ENCODE measurements at places on chromosomes 13 and 19.
A peak's percentile ranks its signal among the peaks of the same experiment; 100 is the strongest.

- DNase-seq = no peak
Observed at GRCh38 chr19:14437578-14438140, 4.6 kb downstream of the PKN1 start.

- DNase-seq = no peak
Observed at GRCh38 chr13:65943708-65944107, 1286.4 kb downstream of the PCDH9 start.

DNA sequence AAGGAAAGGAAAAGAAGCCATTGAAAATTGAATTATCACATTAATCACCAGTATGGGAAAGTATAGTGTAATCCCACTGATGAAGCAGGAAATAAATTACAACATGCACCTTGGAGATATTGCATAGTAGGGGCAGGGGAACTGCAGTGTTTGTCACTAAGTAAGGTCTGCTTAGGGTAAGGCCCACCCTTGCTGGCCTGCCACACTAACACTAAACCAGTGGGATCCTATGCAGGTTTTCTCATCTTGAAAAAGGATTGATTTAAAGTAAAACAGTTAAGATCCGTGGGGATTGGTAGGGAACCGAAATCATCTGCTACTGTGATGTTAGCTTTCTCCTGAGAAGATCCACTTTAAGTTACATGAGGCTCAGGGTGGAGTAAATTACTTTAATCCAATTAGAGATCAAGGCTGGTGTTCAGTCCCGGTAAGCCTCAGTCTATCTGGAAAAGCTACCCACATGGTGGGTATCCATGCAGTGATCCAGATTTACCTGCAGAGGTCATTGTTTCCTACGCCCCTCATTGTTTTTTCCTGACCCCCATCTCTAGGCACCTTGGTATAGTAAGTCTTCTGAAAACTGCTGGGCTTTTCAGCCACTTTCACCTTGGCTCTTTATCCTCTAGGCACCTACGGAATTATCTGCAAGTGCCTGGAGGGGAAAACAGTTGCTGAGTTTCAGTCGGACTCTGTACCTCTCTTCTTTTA is 1014.9 kb upstream of the ATXN8OS start:
- no peak for DNase-seq

- DNase-seq = no peak
Observed at GRCh38 chr13:55999709-56000108, 1141.0 kb upstream of the PRR20A start.

- no peak for DNase-seq
Observed at GRCh38 chr13:70747262-70747661, 639.0 kb upstream of the KLHL1 start.

DNA sequence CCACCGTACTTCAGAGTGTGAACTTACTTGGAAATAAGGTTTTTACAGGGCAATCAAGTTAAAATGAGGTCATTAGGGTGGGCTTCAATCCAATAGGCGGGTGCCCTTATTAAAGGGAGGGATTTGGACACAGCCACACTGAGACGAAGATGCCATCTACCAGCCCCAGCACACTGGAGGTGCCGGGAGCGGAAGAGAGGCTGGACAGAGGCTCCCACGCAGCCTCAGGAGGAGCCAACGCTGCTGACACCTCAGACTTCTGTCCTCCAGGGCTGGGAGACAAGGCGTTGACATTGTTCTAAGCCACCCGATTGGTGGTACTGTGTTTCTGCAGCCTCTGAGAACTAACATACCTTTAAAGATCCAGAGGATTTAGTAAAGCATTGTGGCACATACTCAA is 12.6 kb upstream of the RAB20 start:
- no peak for DNase-seq

DNA sequence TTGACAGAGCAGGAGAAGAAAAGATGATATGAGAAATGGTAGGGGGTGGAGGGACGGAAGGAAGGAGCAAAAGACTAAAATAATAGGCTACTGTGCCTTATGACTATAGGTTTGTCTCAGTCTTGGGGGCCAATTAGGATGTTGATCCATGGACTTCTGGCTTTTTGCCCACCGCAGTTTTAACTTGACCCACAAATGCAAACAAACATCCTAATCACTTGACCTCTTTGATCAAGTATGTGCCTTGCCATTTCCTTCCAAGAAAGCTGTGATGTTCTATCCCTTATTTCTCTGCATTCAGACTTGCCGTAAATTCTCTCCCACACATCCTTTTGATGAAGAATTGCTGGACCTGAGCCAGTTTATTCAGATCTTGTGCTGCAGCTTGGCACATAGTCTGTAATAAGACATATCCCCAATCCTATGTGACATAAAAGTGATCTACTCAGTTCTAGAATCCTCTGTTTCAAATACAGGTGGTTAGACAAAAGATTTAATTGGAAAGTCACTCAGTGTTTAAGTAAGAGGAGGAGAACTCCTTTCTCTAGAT is 62.8 kb downstream of the TPT1 start:
- no peak for DNase-seq

GRCh38 chr13:51148952-51149573 is 38.0 kb upstream of the C13orf42 start:
- peak; percentile 25 for DNase-seq

GRCh38 chr19:45863840-45864628 is at the start of gene FOXA3:
FOXA3 (plus strand) TSS chr19:45864326; CDS start chr19:45864457, 131 bp downstream.
- no peak for DNase-seq

DNA sequence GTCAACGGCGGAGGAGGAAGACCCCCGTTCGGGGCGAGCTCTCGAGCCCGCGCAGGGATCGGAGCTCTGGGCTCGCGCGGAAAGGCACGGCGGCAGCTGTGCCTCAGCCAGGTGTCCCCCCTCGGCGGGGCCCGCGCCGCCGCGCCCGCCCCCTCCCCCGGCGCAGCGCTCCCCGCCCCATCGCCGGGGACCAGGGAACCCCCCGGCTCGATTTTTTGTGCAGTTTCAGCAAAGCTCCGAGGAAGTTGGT is 110.0 kb downstream of the KCNRG start:
- DNase-seq = no peak

GRCh38 chr13:59444210-59444857 is 719.4 kb downstream of the DIAPH3 start:
- DNase-seq = no peak

DNA sequence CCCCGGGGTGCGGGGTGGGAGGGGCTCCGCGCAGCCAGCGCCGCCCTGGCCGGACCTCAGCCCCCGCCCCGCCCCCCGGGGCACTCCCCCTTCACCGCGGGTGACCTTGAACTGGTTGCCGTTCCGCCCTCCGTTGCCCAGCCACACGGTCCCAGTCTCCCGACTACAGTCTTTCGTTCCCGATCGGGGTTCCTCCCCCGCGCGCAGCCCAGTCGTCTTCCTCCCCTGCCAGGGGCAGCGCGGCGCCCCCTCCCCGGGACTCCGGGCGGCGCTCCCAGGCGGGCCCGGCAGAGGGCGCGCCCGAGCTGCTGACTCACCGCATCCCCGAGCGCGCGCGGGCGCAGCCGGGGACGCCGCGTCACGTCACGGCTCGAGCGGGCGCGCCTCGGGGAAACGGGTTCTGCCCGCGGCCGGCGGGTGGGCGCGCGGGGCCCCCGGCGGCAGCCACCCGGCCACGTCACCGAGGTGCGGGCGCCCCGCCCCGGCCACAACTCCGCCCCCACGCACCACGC is 459 bp downstream of the MIDN start:
- no peak for DNase-seq

DNA sequence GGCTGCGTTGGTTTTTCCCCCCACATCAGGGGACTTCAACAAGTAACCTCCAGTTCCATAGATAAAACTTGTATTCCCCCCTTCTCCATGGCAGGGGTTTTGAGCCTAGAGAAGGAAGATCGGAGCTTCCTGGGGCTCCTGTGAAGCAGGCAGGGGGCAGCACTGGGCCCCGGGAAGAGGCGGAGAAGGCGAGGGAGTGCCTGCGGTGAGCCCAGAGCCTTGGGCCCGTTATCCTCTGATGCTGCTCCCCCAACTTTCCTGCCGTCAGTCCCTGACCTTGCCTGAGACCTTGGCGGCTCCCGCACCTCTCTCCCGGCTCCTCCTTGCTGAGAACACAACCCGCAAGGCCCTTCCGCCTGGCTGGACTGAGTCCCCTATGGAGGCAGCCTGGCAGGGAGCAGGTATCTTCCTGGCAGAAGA is 2.5 kb downstream of the LIPE start:
- no peak for DNase-seq

Measured in LNCaP clone FGC (cell line).